Chondrocyte (in vitro differentiated cells): ENCODE measurements at places on chromosomes 1 and 21. TPM values are rescaled to one million over a fixed set of nuclear protein-coding genes. Genes with fewer than 3 reads are reported as not detected.

Gene FCRL5
- total RNA-seq, result not detected in 3 replicates

GRCh38 chr1:206924592-206925105 is 2.9 kb upstream of the FCMR start:
- H3K27me3 ChIP-seq, result no peaks in the 10 kb centered on the region
- no peaks in the 10 kb centered on the region for H3K4me1 ChIP-seq
- H3K4me3 ChIP-seq, result no peak overlapping the region
- no peaks in the 10 kb centered on the region for H3K36me3 ChIP-seq
- H3K27ac ChIP-seq, result no peak overlapping the region

Gene FNDC5
- total RNA-seq, result 2.6 to 4.6 TPM (median 4.0 TPM) in 3 replicates

DNA sequence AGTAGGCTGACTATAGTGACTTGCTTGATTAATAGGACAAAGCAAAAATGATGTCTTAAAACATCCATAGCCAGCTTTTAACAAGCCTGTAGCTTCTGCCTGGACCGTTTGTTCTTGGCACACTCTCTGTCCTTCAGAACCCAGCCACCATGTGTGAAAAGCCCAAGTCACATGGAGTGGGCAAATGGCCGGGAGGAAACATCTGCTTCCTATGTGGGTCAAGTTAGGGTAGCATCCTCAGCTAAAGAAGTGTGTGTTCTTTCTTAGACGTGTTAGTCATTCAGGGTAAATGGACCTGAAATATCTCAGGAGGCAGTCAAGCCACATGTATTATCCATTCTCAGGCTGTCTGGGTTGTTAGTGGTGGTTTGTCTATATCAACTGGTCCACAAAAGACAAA is 23.4 kb downstream of the RD3 start:
- no peak overlapping the region for H3K4me3 ChIP-seq
- H3K27ac ChIP-seq, result no peak overlapping the region
- H3K36me3 ChIP-seq, result no peaks in the 10 kb centered on the region
- peaks cover 24% of the 10 kb centered on the region for H3K27me3 ChIP-seq

Gene FTCD
- total RNA-seq, result 1.7 to 4.1 TPM (median 1.7 TPM) in 3 replicates
